ENCODE measurements at places on chromosomes 1 and 21. TPM values are rescaled to one million over a fixed set of nuclear protein-coding genes. Genes with fewer than 3 reads are reported as not detected.

MYBPHL gene
- not detected for total RNA-seq

DNA sequence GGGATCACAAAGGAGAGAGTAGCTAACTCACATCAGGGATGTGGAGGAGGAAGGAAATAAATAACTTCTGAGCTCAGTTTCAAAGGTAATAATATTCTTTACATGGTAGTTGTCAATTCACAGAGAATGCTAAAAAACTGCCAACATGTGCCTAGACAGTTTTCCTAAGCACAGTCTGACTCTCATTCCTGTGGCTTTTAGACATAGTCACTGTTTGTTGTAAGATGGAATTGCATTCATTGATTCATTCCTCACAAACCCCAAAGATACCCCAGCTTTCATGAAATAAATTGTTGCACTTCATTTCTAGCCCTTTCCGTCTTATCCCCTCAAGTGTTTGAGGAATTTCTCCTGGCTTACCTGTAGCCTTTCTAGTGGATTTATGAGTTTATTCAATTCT lies 263.9 kb downstream of the NTNG1 start:
- no peaks in the 10 kb centered on the region for H3K27me3 ChIP-seq
- H3K4me1 ChIP-seq: no peaks in the 10 kb centered on the region
- no peak for DNase-seq
- H3K36me3 ChIP-seq: no peaks in the 10 kb centered on the region

GRCh38 chr1:9376886-9377333 lies 84.2 kb downstream of the SPSB1 start:
- peak; percentile 58 for DNase-seq
- H3K27me3 ChIP-seq: no peaks in the 10 kb centered on the region
- H3K36me3 ChIP-seq: no peaks in the 10 kb centered on the region
- peak overlapping the region; percentile 87 for H3K27ac ChIP-seq
- H3K4me1 ChIP-seq: peaks cover 44% of the 10 kb centered on the region
- H3K4me3 ChIP-seq: no peak overlapping the region

GRCh38 chr21:37580666-37581065 lies 214.1 kb downstream of the DYRK1A start:
- no peak overlapping the region for H3K4me3 ChIP-seq
- no peak for DNase-seq
- no peaks in the 10 kb centered on the region for H3K4me1 ChIP-seq
- H3K27ac ChIP-seq: no peak overlapping the region

GRCh38 chr1:69252696-69253095 lies 315.0 kb upstream of the LRRC7 start:
- H3K4me1 ChIP-seq: no peaks in the 10 kb centered on the region
- DNase-seq: no peak
- no peaks in the 10 kb centered on the region for H3K27me3 ChIP-seq

DNA sequence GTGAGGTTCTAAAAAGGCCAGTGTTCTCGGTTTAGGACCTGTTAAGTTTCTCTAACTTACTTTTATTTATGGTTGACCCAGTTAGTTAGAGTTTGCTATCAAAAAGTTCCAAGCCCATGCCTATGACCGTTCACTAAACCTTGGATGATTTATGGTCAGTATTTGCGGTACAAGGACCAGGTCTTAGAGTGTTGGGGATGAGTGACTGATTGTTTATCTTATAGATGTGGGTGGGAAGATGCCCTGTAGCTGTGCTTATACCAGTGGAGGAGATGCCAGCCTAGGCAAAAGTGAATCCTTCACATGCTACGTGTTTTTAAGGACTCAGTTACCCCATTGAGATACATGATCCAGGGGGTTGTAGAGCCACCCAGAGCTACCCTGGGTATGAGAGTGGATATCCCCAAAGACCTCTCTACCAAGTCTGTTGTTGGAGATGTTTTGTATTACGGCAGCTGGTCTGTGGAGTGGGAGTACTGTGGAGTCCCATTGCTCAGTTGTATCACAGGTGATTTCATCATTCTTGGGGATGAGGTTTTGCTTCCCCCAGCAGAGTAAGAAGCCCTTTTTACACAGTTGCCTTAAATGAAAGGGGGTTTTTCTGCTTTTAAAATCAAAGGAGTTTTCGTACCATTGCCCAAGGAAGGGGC lies 2.1 kb downstream of the SLC22A15 start:
- no peaks in the 10 kb centered on the region for H3K36me3 ChIP-seq
- no peaks in the 10 kb centered on the region for H3K27me3 ChIP-seq
- peaks cover 6% of the 10 kb centered on the region for H3K4me1 ChIP-seq
- no peak overlapping the region for H3K4me3 ChIP-seq
- H3K27ac ChIP-seq: no peak overlapping the region

- H3K4me1 ChIP-seq: peaks cover 7% of the 10 kb centered on the region
- H3K27ac ChIP-seq: no peak overlapping the region
- no peak overlapping the region for H3K4me3 ChIP-seq
- H3K27me3 ChIP-seq: no peaks in the 10 kb centered on the region
- no peak for DNase-seq
Measured at GRCh38 chr1:70319750-70320149, 34.8 kb downstream of the ANKRD13C start.
